ENCODE measurements at places on chromosomes 13 and 19. TPM values are rescaled to one million over a fixed set of nuclear protein-coding genes. Genes with fewer than 3 reads are reported as not detected.

- peak; percentile 41 for DNase-seq
- H3K4me3 ChIP-seq: peak within 1 kb of the TSS; percentile 76
- H3K27me3 ChIP-seq: peaks cover 69% of the 10 kb centered on the region
- peaks cover 14% of the 10 kb centered on the region for H3K36me3 ChIP-seq
- H3K27ac ChIP-seq: peak within 1 kb of the TSS; percentile 89
These were observed at the start of gene IQCN for GRCh38 chr19:18274219-18274780. IQCN (minus strand) TSS chr19:18274452; CDS start chr19:18269478, 4,974 bp downstream.

- no peak overlapping the region for H3K27ac ChIP-seq
- no peak for DNase-seq
- H3K4me3 ChIP-seq: no peak overlapping the region
These were observed 17.7 kb upstream of the CSNK1G2 start for GRCh38 chr19:1923319-1923718.

DNA sequence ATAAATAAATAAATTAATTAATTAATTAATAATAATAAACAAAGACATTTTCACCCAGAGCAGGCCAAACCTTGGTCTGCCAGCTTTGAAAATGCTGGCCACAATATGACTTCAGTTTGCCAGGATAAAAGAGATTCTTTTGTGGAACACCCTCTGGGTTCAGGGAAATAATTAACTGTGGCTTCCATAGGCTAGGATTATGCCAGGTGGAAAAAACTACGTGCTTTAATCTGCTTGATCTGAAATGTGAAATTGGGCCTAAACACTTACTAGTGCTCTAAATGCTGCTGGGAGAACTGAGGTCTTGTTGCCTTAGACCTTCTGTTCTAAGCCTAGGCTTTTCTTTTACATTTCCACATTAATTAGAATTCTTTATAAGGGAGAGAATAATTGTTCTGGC is 650.0 kb downstream of the DIAPH3 start:
- no peaks in the 10 kb centered on the region for H3K36me3 ChIP-seq
- no peak overlapping the region for H3K27ac ChIP-seq
- H3K4me1 ChIP-seq: peaks cover 5% of the 10 kb centered on the region

DNA sequence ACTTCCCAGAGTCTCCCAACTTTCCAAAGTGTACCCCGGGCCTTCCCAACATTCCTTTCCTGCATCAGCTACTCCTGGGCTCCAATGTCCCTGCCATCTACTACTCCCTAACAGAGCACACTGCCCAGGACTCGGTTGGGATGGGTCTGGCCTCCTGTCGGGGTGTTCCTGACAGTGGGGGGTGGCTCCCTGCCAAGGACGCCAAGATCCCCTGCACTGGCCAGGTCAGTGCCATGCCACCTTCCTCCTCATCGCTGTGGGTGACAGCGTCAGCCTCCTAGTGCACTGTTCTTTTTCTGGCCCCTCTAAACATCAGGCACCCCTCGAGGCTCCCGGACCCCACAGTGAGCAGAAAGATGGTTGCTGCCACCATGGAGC is 13.8 kb downstream of the EPS15L1 start:
- no peaks in the 10 kb centered on the region for H3K27me3 ChIP-seq
- H3K36me3 ChIP-seq: no peaks in the 10 kb centered on the region
- peak overlapping the region; percentile 78 for H3K4me3 ChIP-seq
- peak overlapping the region; percentile 42 for H3K27ac ChIP-seq
- H3K4me1 ChIP-seq: peaks cover 46% of the 10 kb centered on the region

DNA sequence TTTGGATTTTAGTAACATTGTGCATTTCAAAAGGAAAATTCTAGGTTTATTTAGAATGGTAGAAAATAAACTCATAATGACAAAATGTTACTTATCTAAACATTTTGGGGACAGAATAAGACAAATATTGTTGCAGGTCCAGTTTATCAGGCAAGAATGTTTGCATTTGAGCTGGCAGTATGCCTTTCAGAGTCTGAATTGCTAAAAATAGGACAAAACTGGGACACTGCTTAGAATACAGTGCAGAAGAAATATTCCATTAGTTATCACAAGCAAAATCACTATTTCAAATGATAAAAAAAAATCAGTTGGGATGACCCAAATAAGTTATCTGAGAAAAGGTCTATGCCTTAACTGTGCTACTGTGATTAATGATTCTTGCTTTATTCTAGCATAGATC is 870.3 kb upstream of the MIR17HG start:
- no peaks in the 10 kb centered on the region for H3K27me3 ChIP-seq
- H3K36me3 ChIP-seq: peaks cover 7% of the 10 kb centered on the region
- H3K27ac ChIP-seq: no peak overlapping the region
- H3K4me3 ChIP-seq: no peak overlapping the region

- H3K27me3 ChIP-seq: 0 out of 2 replicates have a peak, but pooled peaks cover 3% of the 10 kb centered on the region
- H3K27ac ChIP-seq: peak overlapping the region; percentile 97
- DNase-seq: peak; percentile 89
- peaks cover 17% of the 10 kb centered on the region for H3K36me3 ChIP-seq
These were observed 67.4 kb downstream of the STK24 start for GRCh38 chr13:98509271-98510155.

DNA sequence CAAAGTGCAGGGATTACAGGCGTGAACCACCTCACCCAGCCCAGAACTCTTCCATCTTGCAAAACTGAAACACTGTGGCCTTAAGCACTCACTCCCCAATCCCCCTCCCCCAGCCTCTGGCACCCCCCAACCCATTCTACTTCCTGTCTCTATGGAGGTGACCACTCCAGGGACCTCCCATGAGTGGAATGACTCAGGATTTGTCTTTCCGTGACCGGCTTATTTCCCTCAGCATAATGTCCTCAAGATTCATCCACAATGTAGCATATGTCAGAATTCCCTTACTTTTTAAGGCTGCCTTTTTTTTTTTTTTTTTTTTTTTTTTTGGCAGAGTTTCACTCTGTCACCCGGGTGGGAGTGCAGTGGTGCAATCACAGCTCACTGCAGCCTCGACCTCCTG is 3.6 kb upstream of the F2RL3 start:
- H3K27me3 ChIP-seq: peaks cover 2% of the 10 kb centered on the region
- H3K36me3 ChIP-seq: peaks cover 28% of the 10 kb centered on the region
- H3K4me1 ChIP-seq: no peaks in the 10 kb centered on the region
- H3K27ac ChIP-seq: no peak overlapping the region
- no peak overlapping the region for H3K4me3 ChIP-seq

- H3K4me1 ChIP-seq: peaks cover 43% of the 10 kb centered on the region
- peak overlapping the region; percentile 76 for H3K27ac ChIP-seq
- H3K4me3 ChIP-seq: peak overlapping the region; percentile 97
- peaks cover 5% of the 10 kb centered on the region for H3K27me3 ChIP-seq
These were observed 2.4 kb downstream of the SAE1 start for GRCh38 chr19:47133021-47133471.

- peaks cover 31% of the 10 kb centered on the region for H3K4me1 ChIP-seq
- no peak overlapping the region for H3K4me3 ChIP-seq
These were observed 77.4 kb upstream of the NBEA start for GRCh38 chr13:34864671-34865070.

DNA sequence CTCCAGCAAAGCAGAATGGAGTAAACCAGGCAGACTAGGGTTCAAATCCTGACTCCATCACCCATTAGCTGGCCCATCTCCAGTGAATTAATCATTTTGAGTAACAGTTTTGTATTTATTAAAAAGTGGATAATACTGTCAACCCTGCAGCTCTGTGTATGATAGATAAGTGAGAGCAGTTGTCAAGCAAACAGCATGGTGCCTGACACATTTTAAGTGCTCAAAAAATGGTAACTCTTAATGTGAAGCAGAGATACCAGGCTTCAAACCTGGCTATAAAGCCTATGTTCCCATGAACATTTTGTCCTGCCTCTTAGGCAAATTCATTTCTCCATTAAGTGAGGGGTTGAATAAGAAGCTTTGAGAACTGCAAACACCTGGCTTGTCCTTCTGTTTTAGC is 409.6 kb downstream of the TBC1D4 start:
- H3K27me3 ChIP-seq: peaks cover 2% of the 10 kb centered on the region
- H3K36me3 ChIP-seq: no peaks in the 10 kb centered on the region
- no peak overlapping the region for H3K4me3 ChIP-seq
- peaks cover 16% of the 10 kb centered on the region for H3K4me1 ChIP-seq

- H3K27ac ChIP-seq: peak overlapping the region; percentile 44
- H3K4me1 ChIP-seq: peaks cover 17% of the 10 kb centered on the region
- no peaks in the 10 kb centered on the region for H3K36me3 ChIP-seq
- no peak overlapping the region for H3K4me3 ChIP-seq
- DNase-seq: no peak
These were observed 2526.0 kb downstream of the PCDH9 start for GRCh38 chr13:64704121-64704649.

The KLHL1 gene
- not detected for total RNA-seq

DNA sequence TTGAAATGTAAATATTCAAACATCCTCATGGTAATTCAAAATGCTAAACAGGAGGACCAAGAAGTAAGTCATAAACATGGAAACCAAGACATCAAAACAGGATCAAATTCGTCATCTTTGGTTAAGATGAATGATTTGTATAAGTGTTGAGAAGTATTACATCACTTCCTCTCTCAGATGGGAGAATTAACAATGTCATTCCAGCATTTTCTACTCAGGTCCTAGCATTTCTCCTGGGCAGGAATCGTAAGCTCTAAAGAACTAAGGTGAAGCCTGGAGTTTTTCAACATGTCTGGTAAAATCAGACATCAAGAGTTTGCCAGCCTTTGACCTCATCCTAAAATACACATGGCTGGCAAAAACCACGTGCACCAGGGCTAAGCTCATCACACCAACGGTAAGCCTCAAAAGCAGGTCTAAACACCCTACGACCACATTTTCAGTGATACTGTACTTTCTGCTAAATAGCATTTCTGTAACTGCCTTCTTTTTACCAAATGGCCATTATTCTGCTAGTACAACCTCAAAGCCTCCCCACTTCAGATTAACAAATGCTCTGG is 24.8 kb downstream of the RANBP3 start:
- no peak for DNase-seq
- peak overlapping the region; percentile 80 for H3K27ac ChIP-seq
- H3K27me3 ChIP-seq: peaks cover 1% of the 10 kb centered on the region
- H3K4me1 ChIP-seq: peaks cover 55% of the 10 kb centered on the region
- peaks cover 10% of the 10 kb centered on the region for H3K36me3 ChIP-seq

- peaks cover 1% of the 10 kb centered on the region for H3K27me3 ChIP-seq
- peak overlapping the region; percentile 10 for H3K27ac ChIP-seq
- H3K36me3 ChIP-seq: peaks cover 5% of the 10 kb centered on the region
These were observed 128.9 kb downstream of the COG6 start for GRCh38 chr13:39784347-39784746.

GRCh38 chr13:77184455-77184854 is 142.4 kb downstream of the MYCBP2 start:
- H3K4me1 ChIP-seq: no peaks in the 10 kb centered on the region
- DNase-seq: no peak
- no peak overlapping the region for H3K27ac ChIP-seq
- H3K36me3 ChIP-seq: peaks cover 34% of the 10 kb centered on the region

- peaks cover 70% of the 10 kb centered on the region for H3K4me1 ChIP-seq
- peak overlapping the region; percentile 78 for H3K27ac ChIP-seq
- H3K27me3 ChIP-seq: no peaks in the 10 kb centered on the region
- DNase-seq: peak; percentile 25
These were observed 15.0 kb upstream of the SLC35E1 start for GRCh38 chr19:16586991-16587832.

GRCh38 chr19:47587295-47587694 is 14.3 kb upstream of the ZNF541 start:
- H3K27ac ChIP-seq: no peak overlapping the region
- peaks cover 9% of the 10 kb centered on the region for H3K36me3 ChIP-seq
- H3K4me1 ChIP-seq: peaks cover 23% of the 10 kb centered on the region

DNA sequence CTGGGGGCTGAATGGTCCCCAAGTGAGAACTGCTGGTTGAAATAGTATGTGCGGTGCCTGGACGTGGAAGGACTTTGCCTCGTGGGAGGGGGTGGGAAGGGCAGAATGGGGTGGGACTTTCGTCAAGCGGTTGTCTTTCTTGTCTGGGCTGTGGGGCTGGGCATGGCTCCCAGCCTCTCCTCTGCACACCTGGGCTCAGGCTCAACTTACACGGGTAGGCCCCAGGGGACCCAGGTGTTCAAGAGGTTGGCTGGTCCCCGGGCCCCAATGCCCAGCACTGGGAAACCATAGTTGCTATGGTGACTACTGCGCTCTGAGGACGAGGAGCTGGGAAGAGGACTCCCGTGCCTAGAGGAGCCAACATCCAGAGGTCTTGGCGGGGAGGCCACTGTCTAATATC is 7.3 kb downstream of the NWD1 start:
- DNase-seq: no peak
- H3K36me3 ChIP-seq: 0 out of 2 replicates have a peak, but pooled peaks cover 5% of the 10 kb centered on the region
- no peak overlapping the region for H3K27ac ChIP-seq
- no peaks in the 10 kb centered on the region for H3K4me1 ChIP-seq
- peaks cover 27% of the 10 kb centered on the region for H3K27me3 ChIP-seq

- no peak for DNase-seq
- H3K4me1 ChIP-seq: peaks cover 47% of the 10 kb centered on the region
- peaks cover 6% of the 10 kb centered on the region for H3K27me3 ChIP-seq
- H3K27ac ChIP-seq: peak overlapping the region; percentile 50
These were observed 3.3 kb downstream of the ZNF574 start for GRCh38 chr19:42079276-42079669.

DNA sequence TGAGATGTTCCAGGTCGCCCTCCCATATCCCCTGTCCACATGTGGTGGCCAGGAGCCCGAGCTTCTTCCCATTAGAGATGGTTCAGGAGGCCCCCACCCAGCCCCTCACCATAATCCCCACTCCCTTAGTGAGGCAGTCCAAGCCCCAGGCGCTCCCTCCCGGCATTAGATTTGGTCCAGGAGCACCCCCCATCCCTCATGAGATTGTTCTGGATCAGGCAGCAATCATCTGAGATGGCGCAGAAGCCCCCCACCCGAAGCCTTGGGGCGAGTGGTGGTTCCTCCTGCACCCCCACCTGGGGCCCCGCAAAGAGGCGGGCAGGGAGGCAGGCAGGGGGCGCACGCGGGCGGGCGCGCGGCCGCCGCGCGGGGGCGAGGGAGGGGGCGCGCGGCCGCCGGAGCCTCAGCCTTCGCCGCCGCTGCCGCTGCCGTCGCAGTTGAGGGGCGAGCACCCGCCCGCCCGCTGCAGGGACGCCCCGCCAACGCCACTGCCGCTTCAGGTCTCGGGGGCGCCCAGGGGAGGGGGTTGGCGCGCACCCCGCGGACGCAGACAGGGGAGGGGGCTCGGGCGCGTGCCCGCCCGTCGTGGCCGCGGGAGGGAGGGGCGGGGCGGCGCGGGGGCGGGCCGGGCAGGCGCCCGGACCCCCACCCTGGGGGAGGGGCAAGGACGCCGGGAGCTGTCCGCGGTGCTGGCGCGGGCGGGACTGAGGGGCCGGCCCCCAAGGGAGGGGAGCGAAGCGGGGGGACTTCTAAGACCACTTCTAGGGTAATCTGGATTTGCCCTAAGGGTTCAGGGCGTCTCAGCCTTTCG is 46.4 kb upstream of the SHKBP1 start:
- H3K27me3 ChIP-seq: peaks cover 28% of the 10 kb centered on the region
- 0 out of 2 replicates have a peak overlapping the region, but pooled peaks have one; percentile 81 for H3K4me3 ChIP-seq
- H3K4me1 ChIP-seq: peaks cover 13% of the 10 kb centered on the region
- no peaks in the 10 kb centered on the region for H3K36me3 ChIP-seq
- H3K27ac ChIP-seq: no peak overlapping the region

DNA sequence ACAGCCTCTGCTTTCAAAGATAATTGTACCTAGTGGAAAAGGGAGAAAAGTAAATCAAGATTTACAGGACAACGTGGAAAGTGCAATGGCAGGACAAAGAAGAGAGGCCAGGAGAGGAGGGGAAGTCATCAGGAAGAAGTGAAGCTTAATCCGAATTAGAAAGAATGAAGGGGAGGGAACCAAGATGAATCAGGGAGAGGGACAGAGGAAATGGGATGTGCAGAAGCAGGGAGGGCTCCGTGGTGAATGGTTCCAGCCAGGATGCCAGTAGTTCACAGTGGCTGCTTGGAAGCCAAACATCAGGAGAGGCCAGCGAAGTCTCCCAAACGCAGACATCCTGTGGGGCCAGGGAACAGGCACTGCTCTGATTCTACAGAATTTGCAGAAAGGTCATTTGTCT is 144.4 kb downstream of the LIG4 start:
- H3K4me3 ChIP-seq: no peak overlapping the region
- no peaks in the 10 kb centered on the region for H3K27me3 ChIP-seq
- no peaks in the 10 kb centered on the region for H3K4me1 ChIP-seq
- no peak overlapping the region for H3K27ac ChIP-seq
- no peaks in the 10 kb centered on the region for H3K36me3 ChIP-seq

Measured in HFFc6 (cell line).